ENCODE measurements at places on chromosomes 6 and 20.

- DNase-seq: no peak
These were observed 408.6 kb downstream of the PREX1 start for GRCh38 chr20:48419173-48419572.

GRCh38 chr6:130577178-130577919, 211.5 kb downstream of the TMEM200A start:
- DNase-seq: no peak

GRCh38 chr20:61922411-61922810, 143.3 kb downstream of the TAF4 start:
- no peak for DNase-seq

- DNase-seq: no peak
These were observed 5.1 kb upstream of the DEFB127 start for GRCh38 chr20:152131-152530.

DNA sequence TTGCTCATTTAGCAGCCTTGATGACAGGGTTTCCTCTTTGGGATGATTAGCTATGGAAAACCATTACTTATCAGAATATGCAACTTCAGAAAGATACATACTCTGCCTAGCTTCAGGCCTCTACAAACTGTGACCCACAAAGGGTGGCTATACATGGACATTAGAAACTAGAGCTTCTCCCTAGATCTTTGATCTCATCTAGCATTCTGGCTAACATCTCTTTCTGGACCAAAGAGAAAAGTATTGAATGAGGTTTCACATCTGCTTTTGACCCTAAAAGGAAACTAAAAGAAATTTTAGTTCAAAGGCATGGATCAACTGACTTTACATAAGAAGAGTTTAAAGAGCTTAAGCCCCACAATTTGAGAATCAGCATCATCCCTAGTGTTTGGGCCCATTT, 12.4 kb upstream of the HMGN3 start:
- no peak for DNase-seq

GRCh38 chr6:20352346-20352745, 49.3 kb upstream of the E2F3 start:
- DNase-seq: no peak

DNA sequence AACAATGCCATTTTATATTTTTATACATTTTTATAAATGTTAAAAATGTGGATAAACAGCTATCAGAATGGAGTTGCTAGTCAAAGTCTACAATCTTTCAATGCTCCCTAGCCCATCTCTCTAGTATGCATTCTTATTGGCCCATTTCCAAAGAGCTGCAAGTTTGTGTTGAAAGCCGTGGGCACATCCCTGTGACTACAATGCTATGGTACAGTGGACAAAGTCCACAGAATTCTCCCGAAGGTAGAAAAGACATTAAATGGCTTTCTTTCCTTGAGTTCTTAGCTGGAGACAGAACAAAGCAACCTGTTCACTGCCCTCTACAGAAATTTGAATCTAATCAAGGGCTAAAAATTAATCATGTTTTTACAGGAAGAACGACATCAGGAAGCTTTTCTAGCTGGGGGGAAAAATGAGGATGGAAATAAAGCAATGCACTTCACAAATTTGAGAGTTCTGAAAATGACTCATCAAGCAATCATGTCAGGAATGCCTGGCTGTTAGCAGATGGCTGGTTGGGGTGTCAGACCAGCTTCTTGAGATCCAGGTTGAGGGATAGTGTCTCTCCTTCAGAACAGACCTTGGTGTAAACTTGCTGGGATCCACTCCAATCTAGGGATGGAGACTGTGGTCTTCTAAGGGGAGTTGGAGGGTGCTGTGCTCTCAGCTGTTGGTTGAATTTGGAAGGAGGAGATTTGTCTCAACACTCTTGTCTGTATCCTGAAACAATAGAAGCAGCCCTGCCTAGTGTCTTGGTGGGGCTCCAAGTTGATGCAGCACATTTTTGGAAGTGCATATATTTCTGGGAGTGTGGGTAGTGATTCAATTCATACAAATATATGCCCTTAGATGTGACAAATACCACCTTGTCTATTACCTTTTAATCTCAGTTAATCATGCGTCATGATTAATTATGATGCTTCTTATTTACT, 143.4 kb upstream of the PHACTR1 start:
- no peak for DNase-seq

Data from hippocampal formation (tissue), 2 donors.